Umbilical cord (tissue), 2 donors: ENCODE measurements at places on chromosomes 5 and 9. TPM values are rescaled to one million over a fixed set of nuclear protein-coding genes. Genes with fewer than 3 reads are reported as not detected.

CCNO gene
- total RNA-seq: not detected

DNA sequence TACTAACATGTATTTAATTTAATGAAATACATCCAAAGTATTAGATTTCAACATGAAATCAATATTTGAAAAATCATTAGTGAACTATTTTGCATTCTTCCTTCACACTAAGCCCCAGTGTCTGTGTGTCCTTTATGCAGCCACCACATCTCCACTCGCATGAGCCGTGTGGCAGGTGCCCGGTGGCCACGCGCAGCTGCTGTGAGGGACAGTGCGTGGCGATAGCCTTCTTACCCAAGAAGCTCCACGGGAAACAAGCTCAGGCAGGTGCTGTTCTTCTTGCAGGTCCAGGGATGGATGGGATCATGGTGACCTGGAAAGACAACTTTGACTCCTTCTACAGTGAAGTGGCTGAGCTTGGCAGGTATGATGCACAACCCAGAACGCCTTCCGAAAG is 79.3 kb upstream of the OTULINL start:
- DNase-seq: no peak

- DNase-seq: no peak
Measured at GRCh38 chr9:133727277-133727875, 10.8 kb downstream of the SARDH start.

DNA sequence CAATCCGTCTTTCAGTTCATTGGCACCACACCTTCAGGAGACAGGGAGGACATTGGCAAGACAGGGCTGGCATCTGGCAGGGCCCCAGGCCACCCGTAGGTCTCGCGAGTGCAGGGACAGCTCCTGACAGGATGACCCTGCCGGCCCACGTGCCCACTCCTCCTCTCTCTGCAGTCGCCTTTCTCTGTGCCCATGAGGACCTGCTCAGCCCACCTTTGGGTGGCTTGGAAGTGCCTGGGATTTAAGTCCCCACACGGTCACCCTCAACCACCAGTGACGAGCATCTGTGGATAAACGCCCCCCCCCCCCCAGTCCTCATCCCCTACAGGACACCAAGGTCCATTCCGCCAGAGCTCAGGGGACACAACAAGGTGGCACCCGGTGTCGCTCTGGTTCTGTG is 4.1 kb downstream of the MRPL36 start:
- no peak for DNase-seq

GNPDA1 gene
- 14.0 TPM for total RNA-seq

DNA sequence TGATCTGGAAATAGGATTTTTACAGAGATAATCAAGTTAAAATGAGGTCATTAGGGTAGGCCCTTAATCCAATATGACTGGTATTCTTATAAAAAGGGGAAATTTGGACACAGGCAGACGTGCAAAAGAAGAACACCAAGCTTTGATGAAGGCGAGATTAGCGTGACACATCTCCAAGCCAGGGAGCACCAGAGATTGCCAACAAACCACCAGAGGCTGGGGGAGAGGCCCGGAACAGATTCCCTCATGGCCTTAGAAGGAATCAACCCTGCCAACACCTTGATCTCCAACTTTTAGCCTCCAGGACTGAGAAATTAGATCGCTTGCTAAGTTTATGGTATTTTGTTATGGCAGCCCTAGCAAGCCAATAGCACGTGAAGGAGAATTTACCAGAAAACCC is 10.8 kb upstream of the ARSI start:
- DNase-seq: peak; percentile 29

DNA sequence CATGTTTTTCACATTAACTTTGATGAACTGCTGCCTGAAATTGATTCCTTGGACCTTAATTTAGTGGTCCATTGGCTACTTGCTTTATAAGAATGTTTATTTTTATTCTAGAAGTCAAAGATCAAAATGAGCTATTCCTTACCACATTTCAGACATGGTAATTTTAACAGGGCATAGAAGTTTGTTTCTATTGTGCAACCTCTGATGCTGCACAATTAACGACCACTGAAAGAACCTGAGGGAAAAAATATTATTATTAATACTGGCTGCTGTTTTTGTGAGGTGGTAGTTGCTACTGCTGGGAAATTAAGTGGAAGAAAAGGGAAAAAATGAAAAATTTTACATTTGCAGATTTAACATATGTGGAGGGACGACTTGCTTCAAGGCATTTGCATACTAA is 37.9 kb upstream of the RAB3C start:
- no peak for DNase-seq

GRCh38 chr9:129513856-129514496 is 106.9 kb downstream of the C9orf50 start:
- no peak for DNase-seq

NR4A3 gene
- 7.7 TPM for total RNA-seq

- no peak for DNase-seq
Measured at GRCh38 chr9:11966786-11967185, 726.4 kb upstream of the TYRP1 start.

GRCh38 chr9:123358181-123358905 is 2.3 kb downstream of the CRB2 start:
- no peak for DNase-seq

ANKRD34B gene
- total RNA-seq: 4.1 TPM

- no peak for DNase-seq
Measured at GRCh38 chr5:55699041-55699688, 13.0 kb downstream of the SLC38A9 start.

PAX5 gene
- total RNA-seq: 2.6 TPM

DNA sequence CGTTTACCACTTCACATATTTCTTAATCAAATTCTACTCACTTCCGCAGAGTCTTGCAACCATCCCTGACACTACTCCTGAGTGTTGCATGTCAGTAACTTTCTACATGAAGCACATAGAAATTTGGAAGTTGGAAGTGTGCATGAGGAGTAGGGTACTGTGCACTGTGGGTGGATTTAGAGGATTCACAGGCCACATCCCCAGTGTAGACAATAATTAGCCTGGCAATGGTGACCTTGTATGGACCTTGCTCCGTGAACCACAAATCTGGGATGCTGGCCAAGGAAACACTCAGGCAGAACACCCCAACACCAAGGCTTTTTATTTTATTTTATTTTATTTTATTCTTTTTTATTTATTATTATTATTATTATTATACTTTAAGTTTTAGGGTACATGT is 25.5 kb downstream of the CTSL start:
- no peak for DNase-seq

DNA sequence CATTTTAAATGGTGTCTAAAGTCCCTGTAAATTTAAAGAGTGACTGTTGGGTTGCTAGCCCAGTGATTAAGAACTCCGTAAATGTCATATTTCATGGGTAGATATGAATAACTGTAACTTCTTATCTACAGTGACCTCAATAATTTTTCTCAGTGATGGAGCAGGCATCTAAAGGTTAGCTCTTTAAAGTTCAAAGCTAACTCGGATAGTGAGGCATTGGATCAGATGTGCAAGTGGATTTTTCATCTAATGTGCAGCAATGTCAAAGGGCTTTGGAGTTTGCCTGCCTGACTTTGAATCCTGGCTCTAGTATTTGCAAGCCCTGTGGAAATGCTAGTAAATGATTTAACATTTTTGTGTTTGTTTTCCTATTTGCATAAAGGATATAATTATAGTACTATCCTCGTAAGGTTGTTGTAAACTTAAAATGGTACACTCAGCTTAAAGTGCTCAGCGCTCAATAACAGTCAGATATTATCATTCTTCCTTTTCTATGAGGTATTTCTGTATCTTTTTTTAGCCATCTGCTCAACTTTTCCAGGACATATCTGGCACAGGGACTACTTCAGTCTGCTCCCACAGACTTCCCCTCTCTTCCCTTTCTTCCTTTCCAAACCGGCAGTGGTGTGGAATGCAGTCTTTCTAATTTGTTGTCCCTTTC is 163.7 kb upstream of the ELL2 start:
- peak; percentile 76 for DNase-seq

DNA sequence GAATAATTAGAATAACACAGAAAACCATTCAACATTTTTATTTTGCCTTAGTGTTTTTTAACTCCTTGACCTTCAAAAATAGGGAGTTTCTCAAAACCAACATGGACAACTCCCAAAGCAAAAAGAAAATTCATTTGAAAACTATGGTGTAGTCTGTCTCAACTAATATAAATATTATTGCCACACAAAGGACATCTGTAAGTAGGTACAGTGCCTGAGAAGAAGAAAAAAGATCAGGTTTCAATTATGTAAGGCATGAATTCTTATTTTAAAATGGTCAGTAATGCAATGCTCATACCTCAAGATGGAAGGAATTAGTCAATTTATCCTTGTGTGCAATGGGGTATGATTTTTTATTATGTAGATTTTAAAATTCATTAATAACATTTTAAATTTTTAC is 109.6 kb upstream of the CNTLN start:
- DNase-seq: no peak

WDR31 gene
- 3.1 TPM for total RNA-seq

DNA sequence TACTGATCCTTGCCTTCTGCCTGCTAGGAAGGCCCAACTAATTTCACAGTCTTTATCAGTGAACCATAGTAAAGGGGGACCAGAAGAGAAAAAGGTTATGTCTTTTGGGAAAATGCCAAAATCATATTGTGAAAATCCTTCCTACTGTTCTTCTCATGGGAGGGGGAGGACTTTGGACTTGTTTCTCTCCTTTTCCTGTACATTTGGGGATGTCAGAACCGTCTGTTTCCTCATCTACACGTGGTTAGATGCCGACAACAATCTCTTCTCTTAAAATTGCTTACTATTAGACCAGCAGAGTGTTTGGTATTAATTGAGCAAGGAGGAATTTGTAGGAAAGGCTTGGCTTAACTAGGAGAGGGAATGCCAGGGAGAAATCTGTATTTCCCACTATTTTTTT is 77.2 kb downstream of the TMC1 start:
- DNase-seq: no peak

DNA sequence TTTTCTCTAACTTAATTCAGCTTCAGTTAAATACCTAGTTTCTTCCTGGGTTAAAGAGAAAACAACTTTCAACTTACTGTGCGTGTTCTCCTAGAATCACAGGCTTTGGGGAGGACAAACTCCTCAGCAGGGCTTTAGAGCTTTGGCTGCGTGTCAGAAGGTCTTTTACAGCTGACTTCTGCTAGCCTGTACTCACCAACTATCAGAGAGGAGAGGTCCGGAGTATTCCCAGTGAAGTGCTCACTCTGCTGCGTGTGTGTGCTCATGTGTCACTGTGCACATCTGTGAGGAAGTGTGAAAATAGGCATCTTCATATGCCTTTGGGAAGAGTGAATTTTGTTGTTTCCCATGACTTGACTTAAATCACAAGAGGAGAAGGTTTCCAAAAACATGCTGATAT is 423.2 kb upstream of the SGCD start:
- DNase-seq: peak; percentile 79

GRCh38 chr9:133108794-133109641 is 12.0 kb downstream of the RALGDS start:
- DNase-seq: no peak

GRCh38 chr5:77431286-77431685 is 60.8 kb downstream of the WDR41 start:
- DNase-seq: no peak

GRCh38 chr9:70679845-70680244 is 265.4 kb upstream of the KLF9 start:
- no peak for DNase-seq

PTPDC1 gene
- total RNA-seq: 16.1 TPM

PDGFRB gene
- total RNA-seq: 223 TPM
